Mammary microvascular endothelial cell (primary cell): ENCODE measurements at places on chromosomes 1 and 21. TPM values are rescaled to one million over a fixed set of nuclear protein-coding genes. Genes with fewer than 3 reads are reported as not detected.

Gene GJB3
- not detected in 2 replicates for total RNA-seq

Gene L1TD1
- total RNA-seq, result not detected in 2 replicates

Gene TMEM61
- total RNA-seq, result 0.10 TPM in 1 of 2 replicates, not detected in the other

Gene RAB3B
- total RNA-seq, result 1.7 and 2.1 TPM in 2 replicates

Gene DNAI4
- total RNA-seq, result 0.20 and 1.3 TPM in 2 replicates

Gene INSRR
- total RNA-seq, result not detected in 2 replicates

Gene COL11A1
- total RNA-seq, result not detected in 2 replicates

Gene CHRM3
- total RNA-seq, result not detected in 2 replicates

Gene ASAP3
- 3.8 and 5.5 TPM in 2 replicates for total RNA-seq

Gene C1QA
- total RNA-seq, result not detected in 2 replicates

Gene MPL
- not detected in 2 replicates for total RNA-seq

Gene LCE1C
- total RNA-seq, result not detected in 2 replicates

Gene LCE1B
- not detected in 2 replicates for total RNA-seq

Gene FAM72C
- 1.9 and 2.9 TPM in 2 replicates for total RNA-seq

Gene PRAMEF18
- not detected in 2 replicates for total RNA-seq
